ENCODE measurements at places on chromosomes 6 and 20.

GRCh38 chr6:144722925-144723324, 437.8 kb downstream of the UTRN start:
- no peak for DNase-seq

GRCh38 chr6:139850512-139850911, 476.1 kb upstream of the CITED2 start:
- DNase-seq: no peak

DNA sequence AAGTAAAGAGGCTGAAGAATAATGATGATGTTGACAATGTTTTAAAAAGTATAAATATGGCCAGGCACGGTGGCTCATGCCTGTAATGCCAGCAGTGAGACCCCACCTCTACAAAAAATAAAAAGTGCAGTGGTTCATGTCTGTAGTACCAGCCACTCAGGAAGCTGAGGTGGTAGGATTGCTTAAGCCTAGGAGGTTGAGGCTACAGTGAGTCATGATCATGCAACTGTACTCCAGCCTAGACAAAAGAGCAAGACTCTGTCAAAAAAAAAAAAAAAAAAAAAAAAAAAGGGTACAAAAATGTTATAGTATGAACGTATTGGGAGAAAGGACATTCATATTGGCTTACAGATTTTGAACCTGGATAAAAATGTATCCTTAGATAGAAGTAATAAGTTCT, 543.1 kb upstream of the IRAK1BP1 start:
- DNase-seq: no peak

DNA sequence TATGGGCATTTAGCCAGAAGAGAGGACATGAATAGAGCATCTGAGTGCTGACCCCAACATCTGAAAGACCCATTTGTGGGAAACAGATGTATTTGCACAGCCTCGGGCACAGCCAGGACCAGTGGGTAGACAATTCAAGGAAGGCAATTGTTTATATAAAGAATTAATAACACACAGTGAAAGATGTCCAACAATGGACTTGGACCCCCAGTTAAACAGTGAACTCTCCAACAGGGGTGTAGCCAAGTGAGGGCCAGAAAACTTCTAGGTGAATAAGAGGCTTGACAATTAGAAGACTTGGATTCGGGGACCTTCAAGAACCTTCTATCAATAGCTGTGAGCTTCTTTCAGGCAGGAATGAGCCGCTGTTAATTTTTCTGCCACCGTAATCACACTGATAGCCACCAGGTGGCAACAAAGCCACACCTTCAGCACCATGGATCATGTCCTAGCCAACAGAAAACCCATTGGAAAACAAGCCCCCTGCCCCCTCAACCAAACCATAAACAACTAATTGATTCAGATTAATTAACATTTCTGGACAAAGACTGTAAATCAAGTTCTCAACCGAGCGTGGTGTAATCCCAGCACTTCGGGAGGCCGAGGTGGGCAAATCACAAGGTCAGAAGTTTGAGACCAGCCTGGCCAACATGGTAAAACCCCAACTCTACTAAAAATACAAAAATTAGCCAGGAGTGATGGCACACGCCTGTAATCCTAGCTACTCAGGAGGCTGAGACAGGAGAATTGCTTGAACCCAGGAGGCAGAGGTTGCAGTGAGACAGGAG, 8.8 kb upstream of the SRSF6 start:
- peak; percentile 35 for DNase-seq

DNA sequence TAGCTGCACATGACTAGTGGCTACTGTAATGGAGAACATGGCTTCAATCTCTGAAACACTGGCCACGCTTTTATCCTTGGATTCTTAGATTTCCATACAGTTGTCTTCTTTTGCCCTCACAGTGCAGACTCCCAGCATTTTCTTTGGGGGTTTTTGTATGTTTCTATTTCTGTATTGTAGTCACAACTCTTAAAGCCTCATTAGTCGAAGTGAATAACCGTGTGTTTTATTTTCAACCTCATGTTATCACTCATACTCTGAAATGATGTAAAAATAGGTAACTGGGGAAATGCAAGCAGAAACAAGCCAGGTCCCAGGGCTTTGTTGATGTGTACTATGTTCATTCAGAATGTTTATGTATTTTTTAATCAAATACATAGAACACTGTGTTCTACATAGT, 162.9 kb downstream of the JARID2 start:
- no peak for DNase-seq

DNA sequence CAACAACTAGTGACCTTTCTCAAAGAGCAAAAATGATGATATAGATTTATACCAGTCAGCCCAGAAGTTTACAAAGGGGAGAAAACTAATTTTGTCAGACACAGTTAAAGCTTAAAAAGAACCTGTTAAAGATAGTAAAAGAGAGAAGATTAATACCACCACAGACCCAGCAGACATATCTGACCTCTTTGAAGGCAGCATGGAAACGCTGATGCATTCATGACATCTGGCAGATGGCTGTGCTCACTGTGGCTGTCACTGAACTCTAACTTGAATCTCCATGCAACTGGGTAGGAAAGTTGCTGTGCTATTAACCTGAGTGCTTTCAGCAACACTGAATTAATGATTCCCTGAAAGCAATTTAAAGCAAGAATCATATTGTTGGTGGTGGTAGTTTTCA, 159.8 kb upstream of the PRDM1 start:
- no peak for DNase-seq

GRCh38 chr6:48401016-48401415, 290.0 kb upstream of the PTCHD4 start:
- no peak for DNase-seq

- DNase-seq: no peak
These were observed 16.1 kb upstream of the SERINC3 start for GRCh38 chr20:44537993-44538392.

DNA sequence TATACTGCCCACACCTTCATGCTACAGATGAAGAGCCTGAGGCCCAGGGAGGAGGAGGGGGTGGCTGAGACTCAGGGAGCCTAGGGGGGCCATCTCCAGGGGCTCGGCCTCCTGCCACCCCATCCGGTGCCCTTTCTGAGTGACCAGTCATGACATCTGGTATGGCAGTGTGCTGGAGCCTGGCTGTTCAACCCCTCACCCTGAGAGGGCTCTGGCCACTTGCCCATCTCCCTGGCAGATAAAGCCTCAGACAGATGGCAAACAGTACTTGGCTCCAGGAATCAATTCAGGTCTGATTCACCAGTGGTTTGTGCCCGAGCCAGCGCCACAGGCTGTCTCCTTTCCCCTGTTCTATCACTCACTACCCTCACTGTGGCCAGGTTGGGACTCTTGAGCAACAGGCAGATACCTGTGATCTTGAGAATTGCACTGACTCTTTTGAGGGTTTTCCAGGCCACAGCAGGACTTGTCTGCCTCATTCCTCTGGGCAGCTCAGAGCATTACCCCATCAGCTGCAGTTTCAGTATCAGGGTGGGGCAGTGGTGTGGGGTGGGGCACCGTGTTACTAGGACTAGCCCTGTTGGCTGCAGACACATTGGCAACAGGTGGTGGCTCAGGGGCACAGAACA, 22.8 kb downstream of the SRSF3 start:
- no peak for DNase-seq

DNA sequence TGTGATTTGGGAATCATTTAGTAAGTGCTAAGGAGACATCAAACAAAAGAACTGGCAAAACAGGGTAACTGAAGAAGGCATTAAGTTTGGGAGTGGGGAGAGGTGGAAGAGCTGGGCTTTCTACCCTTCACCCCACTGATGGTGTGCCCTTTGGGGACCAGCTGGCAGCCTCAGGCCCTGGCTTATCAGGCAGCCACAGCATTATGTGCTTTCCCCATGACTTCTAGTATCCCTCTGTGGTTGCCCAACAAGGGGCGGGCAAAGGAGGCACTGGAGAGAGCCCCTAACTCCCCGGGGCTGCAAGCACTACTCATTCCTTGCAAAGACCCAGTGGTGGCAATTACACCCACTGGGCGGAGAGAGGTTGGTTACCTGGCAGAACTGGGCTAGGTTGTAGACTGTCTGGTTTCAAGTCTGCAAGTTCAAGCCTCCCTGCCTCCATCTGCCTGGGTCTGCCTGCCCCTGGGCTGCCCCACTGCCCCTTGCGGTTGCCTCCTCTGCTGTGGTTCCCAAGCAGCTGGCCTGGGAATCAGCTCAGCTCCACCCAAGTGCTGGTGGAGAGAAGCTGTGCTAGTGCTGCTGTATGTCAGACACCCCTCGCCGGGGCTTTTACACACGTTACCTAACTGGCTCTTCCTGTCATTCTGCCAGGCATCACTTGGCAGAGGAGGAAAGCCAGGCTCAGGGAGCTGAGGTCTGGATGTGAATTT, 29.9 kb downstream of the KCNK5 start:
- DNase-seq: no peak

- DNase-seq: no peak
These were observed 131.9 kb downstream of the FYN start for GRCh38 chr6:111741177-111741952.

DNA sequence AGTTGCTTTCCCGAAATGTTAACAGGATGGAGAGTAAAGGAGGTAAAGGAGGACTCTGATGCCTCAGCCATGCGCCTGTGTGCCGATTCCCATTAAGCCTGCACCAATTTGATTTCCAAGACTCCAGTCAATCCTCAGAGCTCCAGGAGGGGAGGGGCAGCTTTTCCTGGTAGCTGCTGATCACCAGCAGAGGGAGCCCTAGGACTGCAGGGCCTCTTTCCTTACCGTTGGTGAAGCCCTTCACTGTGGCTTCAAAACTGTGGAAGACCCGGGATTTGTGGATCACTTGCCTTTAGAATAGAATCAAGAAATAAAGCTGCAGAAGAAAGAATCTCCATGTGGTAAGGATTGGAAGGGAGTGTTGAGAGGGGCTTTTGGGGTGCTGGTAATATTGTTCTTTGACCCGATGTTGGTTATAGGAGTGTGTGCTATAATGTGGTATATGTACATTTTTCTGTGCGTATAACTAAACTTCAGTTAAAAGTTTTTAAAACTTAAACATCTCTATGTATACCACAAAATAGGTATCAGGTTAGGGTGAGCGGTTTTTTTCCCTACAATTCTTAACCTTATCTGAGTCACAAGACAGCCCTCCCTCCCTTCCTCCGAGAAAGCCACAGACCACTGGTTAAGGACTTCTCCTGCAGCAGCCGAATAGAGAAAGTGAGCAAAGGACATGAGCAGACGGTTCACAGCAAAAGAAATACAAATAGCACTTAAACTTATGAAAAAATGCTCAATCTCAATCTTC, 6.9 kb upstream of the OSER1 start:
- DNase-seq: peak; percentile 63

- DNase-seq: no peak
These were observed 102.3 kb downstream of the RPP40 start for GRCh38 chr6:4901386-4902061.

DNA sequence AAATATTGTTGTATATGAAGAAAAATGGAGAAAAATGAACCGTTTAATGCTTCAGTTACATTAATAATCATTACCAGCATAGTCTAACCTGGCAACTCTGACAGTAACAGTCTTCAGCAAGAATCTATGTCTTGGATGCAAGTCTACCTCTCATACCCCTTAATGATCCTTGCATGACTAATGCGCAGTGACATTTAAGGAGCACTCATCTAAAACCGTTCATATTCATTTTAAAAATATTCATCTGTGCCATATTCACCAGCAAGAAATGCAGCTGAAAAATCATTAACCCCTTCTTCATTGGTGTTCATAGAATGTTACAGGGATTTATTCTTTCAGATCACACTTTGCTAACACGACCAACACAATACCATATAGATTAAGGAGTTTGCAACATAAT, 227.2 kb upstream of the ASCC3 start:
- DNase-seq: no peak

- no peak for DNase-seq
These were observed 112.6 kb downstream of the FRK start for GRCh38 chr6:115947966-115948541.

DNA sequence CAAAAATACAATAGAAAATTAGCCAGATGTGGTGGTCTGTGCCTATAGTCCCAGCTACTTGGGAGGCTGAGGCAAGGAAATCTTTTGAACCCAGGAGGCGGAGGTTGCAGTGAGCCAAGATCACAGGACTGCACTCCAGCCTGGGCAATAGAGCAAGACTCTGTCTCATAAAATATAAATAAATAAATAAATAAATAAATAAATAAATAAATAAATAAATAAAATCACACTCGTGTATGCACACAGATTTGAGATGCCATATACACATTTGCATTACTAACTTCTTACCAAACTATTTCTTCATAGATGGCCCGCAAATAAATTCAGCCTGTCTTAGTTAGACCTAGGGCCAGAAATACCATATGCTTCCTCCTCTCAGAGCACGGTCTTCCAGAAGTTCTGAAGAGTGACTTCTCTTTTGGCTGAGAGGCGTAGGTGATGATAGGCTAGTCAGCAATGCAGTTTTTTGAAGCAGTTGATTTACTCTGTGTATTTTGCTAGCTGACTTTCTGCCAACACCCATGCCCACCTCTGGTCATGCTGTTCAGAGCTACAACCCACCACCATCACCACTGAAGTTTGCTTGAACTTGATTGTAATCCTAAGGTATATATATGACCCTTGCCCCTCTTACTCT, 150.1 kb downstream of the SASH1 start:
- DNase-seq: no peak

DNA sequence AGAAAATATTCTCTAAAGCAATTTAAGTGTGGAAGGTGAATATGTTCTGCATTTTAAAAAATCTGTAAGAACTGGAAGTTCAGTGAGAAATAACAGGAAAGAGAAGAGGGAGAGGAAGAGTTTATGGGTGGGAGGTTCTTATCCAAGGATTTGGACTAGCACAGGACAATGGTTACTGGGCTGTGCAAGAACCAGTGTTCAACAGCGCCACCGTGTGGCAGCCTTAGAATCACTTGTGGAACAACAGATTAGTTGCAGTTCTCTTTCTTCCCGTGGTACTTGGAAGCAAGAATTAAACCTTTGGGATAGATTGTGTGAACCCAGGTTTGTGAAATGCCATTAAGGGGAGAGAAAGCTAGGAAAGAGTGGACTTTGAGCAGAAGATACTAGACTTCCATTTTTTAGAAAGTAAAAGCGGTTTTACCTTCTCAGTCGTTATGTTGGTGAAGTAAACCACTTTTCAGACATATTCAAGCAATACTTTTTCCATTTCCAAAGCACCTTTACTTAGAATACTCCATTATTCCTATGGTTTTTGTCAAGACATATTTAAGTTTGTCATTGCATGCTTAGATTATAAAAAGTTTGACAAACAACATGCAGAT, 436.7 kb downstream of the RNF144B start:
- DNase-seq: no peak

DNA sequence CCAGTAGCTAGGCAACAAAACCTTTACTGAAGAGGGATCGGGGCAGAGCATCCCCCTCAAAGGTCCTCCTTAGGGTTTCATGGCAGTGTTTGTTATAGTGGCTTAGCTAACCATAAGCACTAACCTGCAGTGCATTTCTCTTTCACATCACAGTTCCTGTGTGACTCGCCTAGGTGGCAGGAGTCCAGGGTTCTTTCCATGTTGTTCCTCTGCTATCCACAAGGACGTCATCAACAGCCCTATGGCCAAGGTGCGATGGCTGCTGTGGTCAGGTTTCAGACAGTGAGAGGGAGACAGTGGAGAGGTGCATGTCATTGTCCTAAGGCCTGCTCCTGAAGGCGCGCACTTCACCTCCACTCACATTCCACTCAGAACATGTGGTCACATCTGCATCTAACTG, 38.8 kb upstream of the FOXA2 start:
- DNase-seq: no peak
